ENCODE measurements at places on chromosomes 3 and 15. TPM values are rescaled to one million over a fixed set of nuclear protein-coding genes. Genes with fewer than 3 reads are reported as not detected.
A peak's percentile ranks its signal among the peaks of the same experiment; 100 is the strongest.

- no peak for DNase-seq
Measured at GRCh38 chr15:60795471-60795870, 316.5 kb upstream of the ICE2 start.

DNA sequence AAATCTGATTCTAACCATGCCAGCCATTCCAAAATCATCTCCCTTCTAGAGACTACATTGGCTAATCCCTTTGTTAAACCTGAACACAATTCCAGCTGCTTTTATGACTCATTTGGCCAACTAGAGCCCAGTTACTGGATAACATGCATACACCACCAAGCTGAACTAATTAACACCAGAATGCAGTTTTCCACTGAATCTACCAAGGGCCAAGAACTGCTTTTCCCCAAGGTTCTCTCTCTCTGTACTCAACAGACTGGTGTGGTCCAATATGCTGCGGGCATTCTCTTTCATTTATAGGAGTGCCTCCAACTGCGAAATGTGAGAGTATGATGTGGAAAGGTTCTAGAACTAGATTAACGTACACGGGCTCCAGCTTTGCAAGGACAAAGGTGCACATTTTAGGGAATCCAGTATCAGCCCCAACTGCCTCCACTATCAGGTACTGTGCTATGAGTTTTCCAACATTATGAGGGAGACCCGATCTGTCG lies 1.5 kb downstream of the CHSY1 start:
- DNase-seq, result no peak

DNA sequence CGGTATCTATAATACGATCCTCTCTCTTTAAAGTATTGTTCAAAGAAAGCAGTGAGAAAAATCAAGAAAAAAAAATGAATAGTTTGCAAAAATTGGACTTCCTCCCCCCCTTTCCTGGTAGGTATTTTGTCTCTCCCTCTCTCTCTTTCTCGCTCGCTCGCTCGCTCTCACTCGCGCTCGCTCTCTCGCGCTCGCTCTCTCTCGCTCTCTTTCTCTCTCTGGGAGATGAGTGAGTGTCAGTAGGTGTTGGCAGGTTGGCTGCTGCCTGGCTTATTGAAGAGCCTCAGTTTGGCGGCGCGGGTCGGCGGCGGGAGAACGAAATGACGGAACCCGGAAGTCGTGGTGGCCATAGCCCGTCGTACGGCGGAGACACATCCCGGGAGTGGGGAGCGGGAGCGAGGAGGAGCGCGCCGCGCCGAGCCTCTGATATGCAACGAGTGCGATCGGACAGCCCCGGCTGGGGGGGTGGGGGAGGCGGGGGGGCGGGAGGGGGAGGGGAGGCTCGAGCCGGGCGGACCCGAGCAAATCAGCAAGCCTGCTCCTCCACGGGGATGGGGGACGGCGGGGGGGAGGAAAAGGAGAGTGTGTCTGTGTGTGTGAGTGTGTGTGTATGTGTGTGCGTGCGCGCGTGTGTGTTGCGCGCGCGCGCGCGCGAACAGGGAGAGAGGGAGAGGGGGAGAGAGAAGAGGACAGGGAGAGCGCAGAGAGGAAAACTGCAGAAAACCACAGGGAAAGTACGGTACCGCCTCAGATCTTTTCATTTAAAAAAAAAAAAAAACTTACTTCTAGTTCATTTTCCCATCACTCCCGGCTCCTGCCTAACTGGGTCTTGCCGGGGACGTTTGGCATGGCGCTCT lies at the start of gene MEIS2:
TSS of gene MEIS2 (minus strand) at position 441 of the 857 bp plus-strand sequence. CDS start 1,083 bp downstream, outside the sequence.
- peak; percentile 80 for DNase-seq

DNA sequence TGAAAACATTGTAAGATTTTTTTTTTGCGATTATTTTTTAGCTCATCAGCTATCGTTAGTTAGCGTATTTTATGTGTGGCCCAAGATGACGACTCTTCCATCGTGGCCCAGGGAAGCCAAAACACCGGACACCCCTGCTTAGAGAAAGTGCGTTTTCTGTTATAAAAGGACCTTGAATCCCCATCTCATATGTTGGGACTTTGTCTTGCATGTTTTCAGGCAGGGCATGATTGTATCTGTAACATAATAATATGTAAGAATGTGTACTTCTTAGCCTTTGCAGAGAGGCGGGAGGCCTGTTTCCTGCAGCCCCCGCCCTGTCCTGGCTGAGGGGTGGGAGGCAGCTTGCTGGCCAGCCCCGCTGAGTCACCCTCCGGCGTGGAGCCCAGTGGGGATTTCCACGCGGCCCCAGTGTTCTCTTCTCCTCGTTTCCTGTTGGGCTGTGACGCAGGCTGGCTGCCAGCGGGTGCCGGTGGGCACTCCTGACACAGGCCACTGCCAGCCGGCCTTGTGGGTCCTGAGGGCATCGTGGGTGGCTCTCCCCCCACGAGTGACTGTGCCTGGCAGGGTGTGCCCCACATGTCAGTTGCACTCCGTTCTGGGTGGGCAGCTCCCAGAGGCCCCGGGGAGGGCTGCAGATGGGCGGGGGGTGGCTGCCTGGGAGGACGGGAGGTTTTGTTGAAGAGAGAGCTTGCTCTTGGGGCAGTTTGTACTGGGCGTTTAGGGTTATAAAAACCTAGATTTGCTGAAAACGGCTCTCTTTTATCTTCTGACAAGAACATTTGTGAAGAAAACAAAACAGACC lies 55.6 kb downstream of the SMAD3 start:
- no peak for DNase-seq

GRCh38 chr15:79310612-79310984 lies 314 bp upstream of the TMED3 start:
- DNase-seq, result no peak

DNA sequence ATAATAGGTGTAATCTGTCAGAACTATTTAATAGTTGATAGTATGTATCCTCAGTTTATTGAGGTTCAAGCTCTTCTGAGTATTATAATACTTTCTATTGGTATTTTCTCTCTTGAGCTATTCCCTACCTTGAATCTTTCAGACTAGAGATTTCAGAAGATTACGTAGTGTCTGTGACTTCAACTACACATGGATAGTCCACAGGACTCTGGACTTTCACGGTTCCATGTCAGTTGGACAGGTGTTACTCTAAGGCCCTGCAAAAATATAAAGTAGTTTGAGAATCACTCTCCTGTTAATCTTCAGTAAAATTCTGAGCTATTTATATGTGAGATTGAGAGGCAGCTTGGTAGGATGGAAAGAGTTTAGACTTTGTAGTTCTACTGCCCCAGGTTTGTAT lies 353.5 kb upstream of the TPRG1 start:
- DNase-seq, result no peak

- no peak for DNase-seq
Measured at GRCh38 chr3:146472611-146473010, 3.2 kb upstream of the PLSCR2 start.

DNA sequence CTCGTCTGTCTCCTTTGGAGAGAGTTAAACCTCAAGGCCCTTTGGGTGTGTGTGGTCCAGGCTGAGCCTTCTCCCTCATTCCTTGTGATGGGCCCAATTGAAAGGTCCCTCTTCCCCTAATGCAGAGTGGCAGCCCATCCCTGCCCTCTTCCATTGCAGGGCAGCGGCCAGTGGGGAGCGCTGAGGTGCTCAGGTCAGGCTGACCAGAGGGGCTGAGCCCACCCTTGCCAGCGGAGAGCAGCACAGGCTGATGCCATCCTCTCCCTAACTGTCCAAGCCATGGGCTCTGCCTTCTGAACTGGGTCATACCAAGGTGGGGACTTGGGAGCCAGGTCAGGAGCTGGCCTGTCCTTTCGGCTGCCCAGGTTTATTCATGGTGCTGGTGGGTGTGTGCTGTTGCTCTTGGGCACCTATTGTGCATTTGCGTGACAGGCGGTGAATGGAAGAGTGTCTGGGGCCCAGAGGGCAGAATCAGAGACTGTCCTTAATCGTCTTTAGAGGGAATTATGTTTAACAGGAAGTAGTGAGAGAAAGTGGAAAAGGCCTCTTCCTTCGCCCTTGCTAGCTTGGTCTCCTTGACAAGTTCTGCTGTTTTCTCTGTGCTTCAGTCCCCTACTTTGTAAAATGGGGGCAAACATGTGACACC lies 96.9 kb downstream of the VGLL4 start:
- no peak for DNase-seq

DNA sequence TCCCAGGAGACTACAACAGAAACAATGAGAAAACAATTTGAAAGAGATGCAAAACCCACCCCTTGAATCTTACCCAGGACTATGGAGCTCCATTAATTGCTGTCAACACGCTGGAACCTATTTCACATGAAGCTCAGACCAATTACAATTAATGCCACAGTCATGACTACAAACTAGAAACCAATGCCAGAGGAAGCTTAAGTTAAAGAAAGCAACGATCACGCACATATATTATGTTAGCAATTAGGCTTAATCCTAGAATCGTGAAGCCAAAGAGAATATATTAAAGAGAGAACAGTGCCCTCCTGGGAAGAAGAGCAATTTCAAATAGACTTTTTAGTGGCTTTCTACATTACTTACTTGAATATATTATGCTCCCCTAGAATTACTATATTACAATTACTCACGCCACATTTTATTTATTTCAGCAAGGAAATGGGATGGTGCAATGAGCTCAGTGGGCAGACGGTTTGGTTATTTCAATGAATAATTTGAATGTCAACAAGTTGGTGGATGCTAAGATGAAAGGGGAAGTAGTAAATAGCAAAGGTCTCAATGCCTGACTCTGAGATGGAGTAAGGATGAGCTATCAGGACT lies 125.5 kb downstream of the GREM1 start:
- no peak for DNase-seq

DNA sequence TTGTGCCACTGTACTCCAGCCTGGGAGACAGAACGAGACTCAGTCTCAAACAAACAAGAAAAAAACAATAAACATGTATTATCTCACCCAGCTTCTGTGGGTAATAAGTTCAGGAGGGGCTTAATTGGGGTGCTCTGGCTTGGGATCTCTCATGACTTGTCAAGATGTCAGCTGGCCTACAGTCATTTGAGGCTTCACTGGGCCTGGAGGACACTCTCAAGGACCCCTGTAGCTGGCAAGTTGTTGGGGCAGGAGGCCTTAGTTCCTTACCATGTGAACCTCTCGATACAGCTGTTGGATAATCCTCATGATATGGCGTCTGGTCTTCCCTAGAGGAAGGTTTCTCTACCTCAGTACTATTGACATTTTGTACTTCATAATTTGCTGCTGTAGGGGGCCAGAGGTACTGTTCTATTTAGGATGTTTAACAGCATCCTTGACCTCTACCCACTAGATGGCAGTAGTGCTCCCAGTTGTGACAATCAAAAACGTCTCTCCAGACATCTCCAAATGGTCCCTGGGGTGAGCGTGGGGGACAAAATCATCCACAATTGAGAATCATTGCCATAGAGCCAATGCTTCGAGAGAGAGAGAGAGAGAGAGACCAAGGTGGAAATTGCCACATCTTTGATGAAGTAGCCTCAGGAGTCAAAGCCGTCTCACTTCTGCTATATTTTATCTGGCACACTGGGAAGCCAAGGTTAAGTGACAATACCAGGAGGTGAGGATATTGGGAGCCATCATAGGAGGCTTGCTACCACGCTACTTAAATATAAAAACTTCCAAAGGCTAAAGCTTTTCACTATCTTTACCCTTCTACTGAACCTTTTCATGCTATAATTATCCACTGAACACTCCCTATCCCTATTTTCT lies 23.9 kb upstream of the SLTM start:
- peak; percentile 47 for DNase-seq

- no peak for DNase-seq
Measured at GRCh38 chr15:38226608-38227266, 25.9 kb upstream of the SPRED1 start.

DNA sequence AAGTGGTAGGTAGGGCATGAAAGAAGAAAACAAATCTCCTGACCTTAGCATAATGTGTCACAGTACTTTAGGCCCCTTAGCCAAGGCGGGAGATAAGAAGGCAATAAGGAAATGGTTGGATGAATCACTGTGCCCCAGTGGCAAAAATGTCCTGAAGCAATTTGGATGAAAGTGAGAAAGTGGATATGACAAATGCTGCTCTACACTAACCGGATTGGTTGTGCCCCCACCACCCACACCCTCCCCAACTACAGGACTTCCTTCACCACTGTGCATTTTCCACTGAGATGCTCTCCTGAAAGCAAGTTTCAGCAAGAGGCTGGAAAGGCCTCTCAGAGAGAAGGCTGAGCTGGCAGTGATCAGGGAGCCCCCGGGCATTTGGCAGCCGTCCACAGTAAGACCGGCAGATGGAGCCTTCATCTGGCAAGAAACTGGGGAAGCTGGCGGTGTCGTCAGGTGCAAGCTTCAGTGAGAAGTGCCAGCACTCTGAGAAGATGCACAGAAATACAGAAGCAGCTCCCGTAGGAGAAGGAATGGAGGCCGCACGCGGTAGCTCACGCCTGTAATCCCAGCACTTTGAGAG lies 63.8 kb downstream of the ATP1B3 start:
- no peak for DNase-seq

ERICH6 gene
- not detected for polyA plus RNA-seq

Measured in liver (tissue), 10 donors.